ENCODE measurements at places on chromosomes 5 and 9.

GRCh38 chr5:126994485-126994884 is 35.9 kb downstream of the MARCHF3 start:
- DNase-seq = no peak

GRCh38 chr5:4862500-4862899 is 277.6 kb upstream of the ADAMTS16 start:
- peak; percentile 20 for DNase-seq

GRCh38 chr5:90886381-90886780 is 327.8 kb downstream of the ADGRV1 start:
- DNase-seq = no peak

DNA sequence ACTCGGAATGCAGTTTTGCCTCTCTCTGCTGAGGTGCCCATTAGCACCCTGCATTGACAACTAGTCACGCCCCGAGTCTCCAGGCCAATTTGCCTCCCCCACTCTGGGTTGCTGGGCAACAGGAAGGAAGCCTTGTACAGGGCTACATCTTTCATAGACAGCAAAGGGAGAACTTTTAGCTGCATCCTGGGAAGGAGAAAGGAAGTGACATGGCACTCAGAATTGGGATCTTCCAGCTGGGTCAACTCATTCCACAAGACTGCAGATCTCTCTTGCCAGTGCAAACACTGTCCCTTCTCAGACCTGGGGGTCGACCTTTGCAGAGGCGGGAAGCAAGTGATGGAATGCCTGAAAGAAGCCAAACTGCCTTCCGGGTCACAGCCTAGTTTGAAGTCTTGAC is 282.0 kb downstream of the SLIT3 start:
- DNase-seq = no peak

GRCh38 chr9:74728176-74728575 is 159.5 kb downstream of the TRPM6 start:
- no peak for DNase-seq

DNA sequence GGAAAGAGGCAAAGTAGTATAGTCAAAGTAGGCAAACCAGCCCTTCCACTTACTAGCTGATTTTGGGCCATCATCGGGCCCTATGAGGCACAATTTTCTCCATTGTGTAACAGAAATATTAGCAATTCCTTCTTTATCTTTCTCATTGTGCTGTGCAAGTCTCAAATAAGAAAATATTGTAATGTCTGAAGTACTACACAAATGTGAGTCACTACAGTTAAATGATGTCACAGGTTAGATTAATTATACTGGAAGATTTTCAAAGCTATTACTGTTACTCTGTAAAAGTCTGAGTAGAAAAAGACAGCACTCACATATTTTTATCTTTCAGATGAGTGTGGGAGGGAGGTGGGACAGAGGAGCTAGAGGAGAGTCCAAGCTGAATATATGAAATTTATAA is 12.4 kb upstream of the TMC1 start:
- DNase-seq = no peak

DNA sequence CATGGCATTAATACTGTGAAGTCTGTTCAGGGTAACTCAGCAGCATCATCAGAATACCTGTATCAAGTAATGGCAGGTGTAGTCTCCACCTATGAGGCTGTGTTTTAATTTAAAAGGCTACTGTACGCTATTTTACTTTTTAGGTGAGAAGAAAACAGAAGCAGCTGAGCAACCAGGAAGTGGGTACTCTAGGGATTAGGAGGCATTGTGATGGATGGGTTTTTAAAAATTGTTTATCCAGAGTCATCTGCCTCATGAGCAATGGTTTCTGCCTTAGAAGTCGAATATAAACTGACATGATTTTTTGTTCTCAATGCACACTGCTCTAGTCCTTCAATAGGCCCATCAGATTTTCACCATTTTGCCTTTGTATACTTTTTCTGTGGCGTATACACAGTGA is 42.6 kb downstream of the PSIP1 start:
- no peak for DNase-seq

- no peak for DNase-seq
Observed at GRCh38 chr5:97788369-97788768, 605.3 kb upstream of the RIOK2 start.

GRCh38 chr9:15513335-15513734 is 2.6 kb upstream of the PSIP1 start:
- DNase-seq = no peak

DNA sequence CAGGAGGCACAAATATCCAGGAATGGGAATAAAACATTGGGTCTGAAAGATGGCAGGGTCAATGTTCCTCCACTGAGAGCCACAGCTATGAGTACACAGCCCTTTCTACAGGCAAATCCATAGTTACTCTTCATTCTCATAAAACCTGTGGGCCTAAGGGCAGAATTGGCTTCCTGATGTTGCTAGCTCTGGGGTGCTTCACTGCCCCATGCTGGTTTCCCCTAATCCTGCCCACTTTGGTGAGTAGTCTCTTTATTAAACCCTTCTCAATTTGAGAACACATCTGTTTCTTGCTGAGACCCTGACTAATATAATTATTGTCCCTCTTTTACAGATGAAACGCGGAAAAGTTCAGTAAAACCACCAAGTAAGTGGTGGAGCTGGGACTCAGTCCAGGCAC is 66.3 kb upstream of the RAI14 start:
- DNase-seq = no peak

- no peak for DNase-seq
Observed at GRCh38 chr9:103821115-103821514, 273.0 kb upstream of the SMC2 start.

GRCh38 chr5:135339189-135339588 is 59.8 kb downstream of the MACROH2A1 start:
- no peak for DNase-seq

GRCh38 chr5:151284392-151284967 is 19.1 kb downstream of the SLC36A3 start:
- DNase-seq = no peak

DNA sequence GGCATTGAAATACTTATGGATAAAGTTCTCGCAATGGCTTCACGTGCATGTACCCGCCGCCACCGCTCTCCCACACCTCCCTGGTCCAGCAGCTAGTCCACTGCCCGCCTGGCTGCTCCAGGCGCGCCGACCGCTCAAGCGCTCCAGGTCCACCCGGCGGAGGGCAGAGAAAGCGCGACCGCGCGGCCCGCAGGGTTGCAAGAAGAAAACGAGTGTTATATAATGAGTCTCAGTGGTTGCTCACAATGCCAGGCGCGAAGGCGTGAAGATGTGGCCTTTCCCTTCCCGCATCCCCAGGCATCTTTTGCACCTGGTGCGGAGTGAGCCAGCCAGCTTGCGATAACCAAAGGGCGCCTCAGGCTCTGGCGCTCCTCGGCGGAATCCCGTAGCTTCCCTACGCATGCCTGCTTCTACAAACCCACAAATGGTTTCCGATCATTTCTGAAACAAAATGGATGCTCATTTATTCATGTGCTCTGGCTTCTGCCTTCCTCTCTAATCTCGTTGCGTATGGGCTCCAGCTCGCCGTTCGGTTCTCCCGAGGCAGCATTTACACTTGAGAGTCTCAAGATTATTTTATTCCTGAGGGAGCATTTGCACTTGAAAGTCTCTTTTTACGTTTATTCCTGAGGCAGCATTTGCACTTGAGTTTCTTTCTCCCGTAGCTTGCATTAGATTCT is 25.7 kb downstream of the CDKN2A start:
- no peak for DNase-seq

- DNase-seq = no peak
Observed at GRCh38 chr9:33029231-33029786, 4.2 kb downstream of the DNAJA1 start.

DNA sequence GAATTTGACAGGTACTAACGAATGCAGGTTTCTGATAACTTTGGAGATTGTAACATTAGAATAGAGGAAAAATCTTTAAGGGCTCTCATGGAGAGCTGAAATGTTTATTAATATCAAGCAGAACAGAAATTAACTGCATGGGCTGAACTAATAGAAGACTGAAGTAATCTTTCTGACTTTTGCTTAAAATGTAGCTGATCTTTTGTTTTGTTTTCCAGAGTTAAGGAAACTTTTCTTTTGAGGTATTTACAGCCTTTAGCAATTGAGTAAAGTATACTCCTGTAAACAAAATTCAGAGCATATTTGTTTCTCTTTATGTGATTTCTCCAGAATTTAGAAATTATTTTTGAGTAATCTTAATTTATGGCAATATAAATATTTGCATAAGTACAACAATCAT is 43.9 kb downstream of the SHC3 start:
- DNase-seq = no peak

DNA sequence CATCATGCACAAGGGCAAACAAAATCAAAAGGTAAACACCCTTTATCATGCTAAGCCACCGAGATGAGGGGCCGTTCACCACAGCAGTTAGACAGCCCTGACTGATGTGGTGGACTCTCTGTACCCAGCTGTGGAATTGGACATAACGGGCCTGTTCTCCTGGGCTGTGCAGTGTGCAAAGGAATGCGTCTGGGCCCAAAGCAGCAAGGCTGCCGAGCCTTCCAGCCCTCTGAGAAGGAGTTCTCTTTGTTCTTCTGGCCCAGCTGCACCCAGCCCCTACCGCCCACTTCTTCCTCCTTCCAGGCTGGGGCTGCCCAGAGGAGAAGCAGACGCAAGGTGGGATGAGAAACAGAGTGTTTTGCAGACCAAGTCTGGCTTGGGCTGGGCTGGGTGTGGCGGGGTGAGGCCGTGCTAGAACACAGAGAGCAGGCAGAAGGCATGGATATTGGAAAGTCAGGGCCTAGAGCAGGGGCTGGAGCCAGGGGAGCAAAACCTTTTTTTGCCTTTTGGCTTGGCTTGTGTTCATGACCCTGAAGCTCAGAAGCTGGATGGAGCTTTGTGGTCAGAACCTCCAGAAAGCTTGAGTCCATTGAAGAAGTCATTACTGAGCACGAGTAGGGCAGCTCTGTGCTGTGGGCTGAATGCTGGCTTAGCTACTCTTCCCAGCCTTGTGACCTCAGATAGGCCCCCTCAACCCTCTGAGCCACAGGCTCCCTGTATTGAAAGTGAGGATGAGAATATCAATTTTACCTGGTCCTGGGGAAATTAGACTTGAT is 49.8 kb upstream of the SH3PXD2B start:
- DNase-seq = no peak

- DNase-seq = no peak
Observed at GRCh38 chr5:7606840-7607465, 211.0 kb downstream of the ADCY2 start.

DNA sequence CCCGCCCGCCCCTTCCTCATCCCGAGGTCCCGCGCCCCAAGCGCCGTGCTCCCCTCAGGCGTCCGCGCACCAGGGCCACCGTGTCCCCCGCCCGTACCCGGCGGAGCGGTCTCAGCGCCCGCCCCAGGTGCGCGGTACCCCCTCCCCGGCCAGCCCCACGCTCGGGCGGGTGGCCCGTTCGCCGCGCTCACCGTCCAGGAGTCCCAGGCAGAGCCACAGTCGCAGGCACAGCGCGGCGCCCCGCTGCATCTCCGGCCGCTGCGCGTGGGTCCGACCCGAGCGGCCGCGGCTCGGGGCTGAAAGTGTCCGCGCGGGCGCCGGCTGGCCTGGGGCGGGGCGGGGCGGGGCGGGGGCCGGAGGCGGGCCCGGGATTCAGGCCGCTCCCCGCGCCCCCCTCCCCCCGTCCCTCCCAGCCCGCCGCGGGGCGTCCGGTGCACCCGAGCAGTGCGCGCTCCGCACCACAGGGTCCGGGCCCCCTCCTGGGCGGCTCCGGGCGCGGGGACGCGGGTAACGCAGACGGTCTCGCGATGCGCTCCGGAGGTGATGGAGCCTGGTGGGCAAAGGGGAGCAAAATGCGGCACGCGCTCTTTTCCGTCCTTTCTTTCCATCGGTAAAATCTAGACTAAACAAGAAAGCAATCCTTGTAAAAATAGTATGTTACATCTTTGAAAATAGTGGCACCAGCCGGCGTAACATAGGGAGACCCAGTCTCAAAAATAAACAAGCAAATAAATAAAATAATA is at the start of gene FLT4:
Gene FLT4 (minus strand): TSS at position 304 of the 743 bp plus-strand sequence. CDS start 55 bp downstream, at position 249.
- no peak for DNase-seq

DNA sequence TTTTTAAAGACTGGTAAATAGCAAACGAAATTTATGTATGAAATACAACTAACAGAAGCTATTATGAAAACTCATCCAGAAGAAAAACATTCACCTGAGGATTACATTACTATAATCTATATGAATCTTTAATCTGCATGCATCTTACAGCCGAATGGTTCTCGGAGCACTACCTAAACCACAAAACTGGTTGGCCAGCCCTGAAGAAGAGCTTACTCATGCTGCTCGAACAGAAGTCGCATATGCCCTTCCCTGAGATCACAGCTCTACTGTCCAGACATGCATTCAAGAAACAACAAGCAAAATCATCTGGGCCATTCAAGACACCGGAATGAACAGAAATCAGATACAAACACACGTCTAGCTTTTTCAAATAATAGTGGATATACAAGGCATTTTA is 931.0 kb upstream of the DMAC1 start:
- DNase-seq = no peak

- DNase-seq = no peak
Observed at GRCh38 chr9:111381006-111381405, 51.0 kb upstream of the OR2K2 start.

DNA sequence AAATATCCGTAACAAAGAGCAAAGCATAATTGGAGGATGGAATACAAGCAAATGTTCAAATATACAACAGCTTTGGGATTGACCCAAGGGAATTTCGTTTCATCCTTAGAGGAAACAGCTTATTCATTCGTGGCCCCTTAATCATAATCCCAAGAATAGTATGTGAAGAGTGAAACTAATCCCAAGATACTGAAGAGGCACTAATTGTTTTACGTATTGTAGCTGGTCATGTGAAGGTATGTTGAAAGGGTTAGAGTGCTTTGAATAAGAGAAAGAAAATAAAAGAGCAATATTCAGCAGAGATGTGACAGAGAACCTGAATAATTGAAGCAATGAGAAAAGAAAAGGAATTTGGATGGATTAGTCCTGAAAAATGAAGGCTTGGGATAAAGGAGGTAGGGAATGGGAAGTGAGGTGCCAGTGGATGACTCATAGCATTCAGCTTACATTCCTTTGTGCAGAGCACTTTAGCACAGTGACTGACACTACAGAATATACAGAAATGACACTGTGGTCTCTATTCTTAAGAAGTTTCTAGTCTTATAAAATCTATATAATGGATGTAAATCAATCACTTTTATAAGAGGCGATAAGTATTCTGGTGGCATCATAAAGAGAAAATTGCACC is 221.9 kb downstream of the TLR4 start:
- DNase-seq = no peak

DNA sequence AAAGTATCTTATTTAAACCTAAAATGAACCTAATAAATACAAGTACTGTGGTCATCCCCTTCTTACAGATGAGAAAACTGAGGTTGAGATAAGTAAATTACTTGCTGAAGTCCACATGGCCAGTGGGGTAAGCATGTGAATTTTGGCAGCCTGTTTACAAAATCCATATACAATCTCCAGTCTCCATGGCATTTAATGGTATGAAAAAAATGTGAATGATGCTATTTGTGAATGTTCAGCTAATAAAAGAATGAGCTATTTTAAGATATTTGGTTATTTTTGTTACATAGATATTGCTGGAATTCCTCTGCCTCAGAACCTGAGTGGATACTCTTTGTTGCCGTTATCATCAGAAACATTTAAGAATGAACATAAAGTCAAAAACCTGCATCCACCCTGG is 19.3 kb upstream of the GPR150 start:
- peak; percentile 29 for DNase-seq

- no peak for DNase-seq
Observed at GRCh38 chr5:32096891-32097595, 77.1 kb downstream of the GOLPH3 start.

- DNase-seq = no peak
Observed at GRCh38 chr9:93601063-93601462, 24.7 kb downstream of the PHF2 start.

- peak; percentile 15 for DNase-seq
Observed at GRCh38 chr9:26369093-26369492, 523.5 kb downstream of the CAAP1 start.

GRCh38 chr9:130639124-130639765 is 25.1 kb upstream of the PRDM12 start:
- no peak for DNase-seq

- no peak for DNase-seq
Observed at GRCh38 chr5:123810746-123811340, 298.9 kb downstream of the CSNK1G3 start.

Measured in fibroblast of skin of left quadriceps (primary cell).